ENCODE measurements at places on chromosomes 13 and 19.

- DNase-seq: no peak
Observed at GRCh38 chr13:112732679-112733078, 42.8 kb downstream of the ATP11A start.

DNA sequence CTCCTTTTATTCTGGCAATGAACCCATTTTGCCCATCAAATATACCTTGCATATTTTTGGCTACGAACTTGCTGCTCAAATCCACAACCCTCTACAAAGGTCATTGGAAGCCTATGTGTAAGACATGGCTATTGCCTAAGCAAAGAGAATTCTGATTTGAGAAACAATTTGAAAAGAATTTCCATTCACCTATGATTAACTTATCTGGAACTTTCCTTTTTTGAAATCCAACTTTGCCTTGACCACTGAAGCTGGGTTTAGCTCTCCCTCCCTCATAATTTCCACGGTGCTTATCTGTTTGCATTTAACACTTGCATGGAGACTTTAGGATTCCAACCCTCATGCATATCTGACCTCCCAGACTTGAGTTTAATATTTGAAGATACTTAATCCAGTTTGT lies 1514.7 kb upstream of the SLC10A2 start:
- no peak for DNase-seq

DNA sequence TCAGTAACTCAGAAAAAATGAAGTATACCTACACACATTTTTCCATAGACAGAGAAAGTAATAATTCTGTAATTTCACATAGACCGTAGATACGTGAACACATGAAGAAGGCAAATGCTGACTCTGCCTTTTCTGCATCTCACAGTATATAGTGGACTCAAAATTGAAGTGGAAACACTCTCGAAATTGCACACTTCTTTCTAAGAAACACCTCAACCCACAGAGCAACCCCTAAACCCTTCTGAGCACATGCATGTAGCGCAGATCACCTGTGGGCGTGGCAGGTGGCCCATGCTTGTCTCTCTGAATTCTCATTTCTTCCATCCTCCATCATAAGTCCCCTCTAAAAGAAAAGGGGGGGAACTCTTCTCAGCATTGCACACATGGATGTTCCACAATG lies 34.7 kb downstream of the COL4A1 start:
- no peak for DNase-seq

DNA sequence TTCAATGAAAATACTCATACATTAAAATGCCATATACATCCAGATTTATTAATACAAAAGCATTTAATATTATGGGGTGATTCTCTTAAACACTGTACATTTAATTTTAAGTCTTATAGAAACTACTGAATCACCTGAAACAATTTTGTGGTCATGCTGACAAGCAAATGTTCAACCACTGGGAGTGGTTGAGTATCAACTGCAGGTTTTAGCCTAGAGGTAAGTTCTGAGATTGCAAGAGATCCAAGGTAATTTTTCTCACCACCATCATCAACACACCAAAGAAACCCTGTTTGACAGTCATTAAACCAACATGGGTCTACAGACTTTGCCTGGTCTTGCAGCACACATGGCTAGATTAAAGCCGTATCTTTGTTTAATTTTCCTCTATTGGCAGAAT lies 196.3 kb downstream of the LHFPL6 start:
- DNase-seq: no peak

DNA sequence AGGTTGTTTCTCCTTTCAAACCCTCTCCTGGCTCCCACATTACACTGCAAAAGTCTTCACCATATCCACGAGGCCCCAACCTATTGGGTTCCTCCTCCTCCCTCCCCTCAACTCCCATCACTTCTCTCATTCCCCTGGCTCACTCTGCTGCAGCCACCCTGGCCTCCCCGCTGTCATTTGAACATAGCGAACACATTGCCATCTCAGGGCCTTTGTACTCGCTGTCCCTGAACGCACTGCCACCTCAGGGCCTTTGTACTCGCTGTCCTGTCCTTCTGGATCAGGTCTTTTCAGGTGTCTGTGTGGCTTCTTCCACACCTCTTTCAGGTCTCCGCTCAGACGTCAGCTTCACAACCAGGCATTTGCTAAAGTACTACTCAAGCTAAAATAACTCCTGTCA lies 1.7 kb downstream of the CCDC61 start:
- DNase-seq: no peak

DNA sequence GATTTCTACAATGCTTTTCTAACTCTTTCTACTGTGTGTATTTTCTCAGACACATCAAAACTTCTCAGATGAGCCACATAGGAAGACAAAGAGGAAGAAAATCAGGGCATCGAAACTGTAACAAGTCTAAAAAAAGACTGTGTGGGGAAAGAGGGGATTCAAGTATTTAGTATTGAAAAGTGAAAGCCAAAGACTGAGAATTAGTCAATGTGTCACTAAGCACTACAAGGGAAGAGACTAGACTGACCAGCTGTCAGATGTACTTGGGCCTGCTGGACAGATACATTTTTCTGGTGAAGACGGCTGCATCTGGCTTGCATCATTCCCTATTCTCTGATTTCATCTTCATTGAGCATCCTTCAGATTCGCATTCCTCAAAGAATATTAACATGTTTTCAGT lies 25.4 kb downstream of the COMMD6 start:
- DNase-seq: no peak

DNA sequence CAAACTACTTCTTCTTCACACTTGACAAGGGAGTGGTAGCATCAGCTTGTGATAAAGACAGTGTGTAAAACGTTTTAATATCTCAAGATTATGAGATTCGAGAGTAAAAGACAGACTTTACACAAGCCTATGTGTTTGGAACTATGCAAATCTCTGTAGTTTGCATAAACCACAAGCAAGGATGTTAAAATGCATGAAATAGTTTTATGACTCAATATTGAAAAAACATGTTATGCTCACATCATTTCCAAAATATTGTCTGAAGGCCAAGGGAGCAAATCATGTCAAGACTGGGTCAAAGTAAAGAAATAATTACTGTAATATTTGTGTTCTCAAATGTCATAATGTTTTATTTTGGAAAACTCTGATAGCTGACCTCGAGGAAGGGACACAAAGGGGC lies 316.8 kb upstream of the KLF12 start:
- no peak for DNase-seq

- no peak for DNase-seq
Observed at GRCh38 chr19:56333506-56333905, 18.9 kb upstream of the ZSCAN5A start.

DNA sequence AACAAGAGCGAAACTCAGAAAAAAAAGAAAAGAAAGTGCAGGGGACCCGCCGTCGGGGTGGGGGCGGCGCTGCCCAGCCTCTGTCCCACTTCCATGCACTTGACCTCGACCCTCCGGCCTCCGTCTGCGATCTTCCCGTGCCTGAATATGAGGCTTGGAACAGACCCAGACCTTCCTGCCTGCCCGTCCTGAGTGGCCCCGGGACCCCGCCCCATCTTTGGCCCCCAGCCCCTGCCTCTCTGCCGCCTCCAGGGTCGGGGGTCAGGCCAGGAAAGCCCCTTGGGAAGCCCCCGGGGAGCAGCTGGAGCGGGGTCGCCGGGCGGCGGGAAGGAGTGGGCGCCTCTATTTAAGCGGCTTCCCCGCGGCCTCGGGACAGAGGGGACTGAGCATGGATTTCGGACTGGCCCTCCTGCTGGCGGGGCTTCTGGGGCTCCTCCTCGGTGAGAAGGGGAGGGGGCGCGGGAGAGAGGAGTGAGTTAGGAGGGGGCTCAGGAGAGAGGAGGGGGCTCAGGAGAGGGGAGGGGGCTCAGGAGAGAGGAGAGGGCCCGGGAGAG lies at the start of gene MADCAM1:
Gene MADCAM1 (plus strand): TSS at position 375 of the 554 bp plus-strand sequence. CDS start 14 bp downstream, at position 389.
- DNase-seq: no peak

DNA sequence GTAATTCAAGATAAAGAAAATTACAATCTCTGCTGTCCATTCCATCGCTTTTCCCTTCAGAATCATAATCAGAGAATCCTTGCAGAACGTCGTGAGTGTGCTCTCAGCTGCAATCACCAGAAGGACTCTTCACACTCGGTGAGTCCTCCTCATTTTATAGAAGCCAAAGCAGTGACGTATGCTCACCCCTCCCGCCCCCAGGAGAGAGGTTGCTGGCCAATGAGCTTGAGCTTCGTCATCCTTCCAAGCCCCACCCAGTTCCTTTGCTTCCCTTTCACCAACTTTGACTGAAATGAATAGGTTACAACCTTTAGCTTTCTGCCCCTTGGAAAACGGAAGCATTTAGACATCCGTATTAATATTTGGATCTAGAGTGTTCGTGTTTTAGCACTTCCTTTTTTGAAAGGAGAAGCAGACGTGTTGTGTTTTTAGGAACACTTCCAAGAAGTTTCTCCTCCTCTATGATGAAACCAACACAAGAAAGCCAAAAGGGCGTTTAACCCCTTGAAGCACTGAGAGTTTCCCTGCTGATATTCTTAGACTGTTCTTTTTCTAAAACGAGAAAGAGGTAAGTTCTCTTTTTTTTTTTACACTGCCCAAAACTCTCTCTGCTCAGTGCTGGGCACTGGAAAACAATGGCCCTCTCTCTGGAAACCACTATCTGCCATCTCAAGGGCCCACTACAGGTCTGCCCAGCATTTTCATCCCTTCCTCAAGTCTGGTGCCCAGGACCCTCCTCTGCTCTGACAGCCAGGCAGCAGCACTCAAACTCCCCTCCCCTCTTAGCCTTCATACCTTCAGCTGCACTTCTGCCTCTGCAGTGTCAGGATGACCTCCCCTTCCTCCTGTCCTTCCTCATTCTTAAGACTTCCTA lies 44.3 kb upstream of the CEACAM21 start:
- peak; percentile 22 for DNase-seq

DNA sequence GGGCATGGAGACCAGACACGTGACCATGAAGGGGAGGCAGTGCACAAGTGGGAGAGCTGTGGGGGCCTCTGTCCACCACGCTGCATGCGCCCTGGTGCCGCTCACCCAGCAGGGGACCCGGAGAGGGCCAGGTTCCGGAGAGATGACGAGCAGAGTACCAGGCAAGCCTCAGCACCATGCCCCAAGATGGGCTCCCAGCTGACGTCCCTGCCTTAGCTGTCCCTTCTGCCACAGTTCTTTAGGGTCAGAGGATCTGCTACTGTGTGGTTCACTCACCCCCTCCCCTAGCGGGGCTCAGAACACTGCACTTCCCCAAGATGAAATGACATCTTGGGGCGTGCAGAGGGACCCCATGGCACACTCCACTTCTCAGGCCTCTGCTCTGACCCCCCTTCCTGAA lies 9.6 kb upstream of the PRKD2 start:
- DNase-seq: no peak

DNA sequence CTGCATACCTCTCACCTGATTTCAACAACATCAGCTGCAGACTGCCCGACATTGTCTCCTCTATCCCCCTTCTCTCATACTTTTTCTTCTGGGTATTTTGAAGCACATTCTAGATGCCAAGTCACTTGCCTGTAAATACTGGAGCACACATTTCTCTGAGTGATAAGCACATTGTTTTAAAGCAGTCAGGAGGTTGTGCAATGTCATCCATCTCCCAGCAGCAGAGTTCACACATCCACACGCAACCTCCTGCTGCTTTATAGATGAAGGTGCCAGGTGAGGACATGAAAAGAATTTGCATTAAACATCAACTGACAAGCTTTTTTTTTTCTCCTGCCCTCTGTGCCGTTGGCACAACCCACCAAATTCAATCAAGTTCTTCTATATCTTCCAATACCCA lies 5.5 kb downstream of the UPK1A start:
- DNase-seq: no peak

GRCh38 chr19:19059837-19060611 lies 3.8 kb upstream of the SLC25A42 start:
- no peak for DNase-seq

DNA sequence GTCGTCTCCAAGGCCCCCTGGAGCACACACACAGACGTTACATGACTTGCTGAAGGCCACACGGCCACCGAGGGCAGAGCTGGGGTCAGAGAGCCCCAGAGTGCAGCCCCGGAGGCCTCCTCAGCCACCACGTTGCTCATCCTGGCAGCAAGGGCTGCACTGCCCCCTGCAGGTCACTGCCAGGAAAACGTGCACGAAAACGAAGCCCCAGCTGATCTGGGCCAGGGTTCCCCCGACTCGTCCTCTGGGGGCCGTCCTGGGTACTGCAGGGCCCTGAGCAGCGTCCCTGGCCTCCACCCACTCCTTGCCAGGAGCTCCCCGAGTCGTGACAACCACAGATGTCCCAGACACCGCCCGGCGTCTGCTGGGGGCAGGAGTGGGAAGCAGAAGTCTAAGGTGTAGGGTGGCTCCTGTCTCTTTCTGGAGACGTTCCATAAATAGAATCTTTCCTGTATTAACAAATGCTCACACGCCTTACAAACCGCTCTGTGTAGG lies 3.4 kb downstream of the TPGS1 start:
- no peak for DNase-seq

- DNase-seq: no peak
Observed at GRCh38 chr13:47085346-47085745, 188.5 kb upstream of the HTR2A start.

DNA sequence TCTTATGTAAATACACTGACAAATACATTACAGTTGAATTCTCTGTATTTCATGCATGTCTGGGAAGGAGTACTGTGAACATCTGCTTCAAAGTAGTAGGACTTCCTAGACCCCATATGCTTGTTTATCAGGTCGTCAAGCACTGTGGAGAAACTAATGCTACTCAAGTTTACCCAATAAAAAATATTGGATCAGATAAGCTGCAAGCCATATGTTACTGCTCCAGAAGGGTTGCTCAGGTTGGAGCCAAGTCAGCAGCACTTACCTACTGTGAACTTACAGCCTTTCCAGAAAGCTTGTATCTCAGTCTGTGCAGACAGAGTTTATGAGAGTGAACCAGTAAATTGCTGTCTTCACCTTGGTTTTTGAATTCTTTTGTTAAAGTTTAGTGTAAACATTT lies 36.2 kb downstream of the SLAIN1 start:
- DNase-seq: no peak

- no peak for DNase-seq
Observed at GRCh38 chr13:112818040-112818697, 128.3 kb downstream of the ATP11A start.

GRCh38 chr19:57560049-57560491 lies 407 bp upstream of the ZNF550 start:
- DNase-seq: no peak

- no peak for DNase-seq
Observed at GRCh38 chr13:59584761-59585670, 578.7 kb downstream of the DIAPH3 start.

- no peak for DNase-seq
Observed at GRCh38 chr19:43913383-43913782, 21.7 kb downstream of the ZNF45 start.

Measured in thoracic aorta (tissue), 2 donors.